ENCODE measurements at places on chromosomes 11 and 22.
A peak's percentile ranks its signal among the peaks of the same experiment; 100 is the strongest.

GRCh38 chr11:41377709-41378394, 81.6 kb downstream of the LRRC4C start:
- DNase-seq: no peak

GRCh38 chr11:102171101-102171500, 60.9 kb downstream of the YAP1 start:
- peak; percentile 87 for DNase-seq

- DNase-seq: no peak
These were observed 1.9 kb downstream of the FBXO7 start for GRCh38 chr22:32476281-32477195.

- DNase-seq: peak; percentile 7
These were observed 22.4 kb downstream of the RTCB start for GRCh38 chr22:32389685-32390084.

GRCh38 chr22:41201141-41201540, 4.0 kb upstream of the L3MBTL2 start:
- DNase-seq: no peak

- DNase-seq: no peak
These were observed 45.0 kb downstream of the IMMP1L start for GRCh38 chr11:31464436-31464835.

GRCh38 chr11:19573666-19574065, 139.0 kb upstream of the NAV2 start:
- DNase-seq: no peak

DNA sequence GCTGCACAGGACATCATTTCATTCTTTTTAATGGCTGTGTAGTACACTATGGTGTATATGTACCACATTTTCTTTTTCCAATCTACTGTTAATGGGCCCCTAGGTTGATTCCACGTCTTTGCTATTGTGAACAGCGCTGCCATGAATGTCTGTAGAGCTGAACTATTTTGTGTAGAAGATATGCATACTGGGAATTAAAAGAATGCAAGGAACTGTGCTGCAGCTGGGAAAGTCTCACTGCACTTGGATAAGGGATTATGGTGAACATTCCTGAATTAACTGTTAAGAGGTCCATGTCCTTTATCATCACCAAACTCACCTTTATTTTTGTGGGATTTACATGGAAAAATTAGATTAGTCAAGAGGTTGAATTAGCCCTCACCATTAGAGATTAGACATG, 224.7 kb downstream of the SNX19 start:
- DNase-seq: no peak

DNA sequence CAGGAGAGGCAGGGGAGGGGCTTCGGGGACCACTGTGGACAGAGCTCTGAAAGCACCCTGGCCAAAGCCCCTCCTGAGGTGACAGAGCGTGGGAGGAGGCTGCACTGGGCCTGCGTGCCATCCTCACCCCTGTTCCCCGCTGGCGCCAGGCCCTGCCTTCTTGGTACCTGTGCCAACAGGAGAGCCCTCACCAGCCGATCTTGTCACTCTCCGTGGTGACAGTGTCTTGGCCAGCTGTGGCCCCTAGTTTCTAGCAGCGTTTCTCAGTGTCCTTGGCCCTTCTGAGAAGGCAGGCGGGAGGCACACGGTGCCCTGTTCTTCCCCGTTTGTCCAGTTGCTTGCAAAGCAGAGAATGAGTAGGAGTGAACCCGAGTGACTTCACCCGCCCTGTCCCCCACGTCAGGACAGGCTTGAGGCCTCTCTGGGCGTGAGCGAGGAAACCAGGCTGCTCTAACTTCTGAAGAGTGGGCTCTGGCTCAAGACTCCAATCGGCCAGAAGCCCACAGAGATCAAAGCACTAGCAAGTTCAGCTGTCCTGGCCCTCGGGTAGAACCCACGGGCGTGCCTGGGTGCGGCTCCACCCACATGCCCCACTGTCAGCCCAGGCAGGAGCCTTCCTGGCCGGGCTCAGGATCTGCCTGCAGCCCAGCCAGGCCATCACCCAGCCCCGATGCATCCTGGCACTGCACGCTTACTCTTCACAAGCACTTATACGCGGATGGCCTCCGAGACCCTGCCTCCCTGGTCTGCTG, 60.2 kb upstream of the EMID1 start:
- DNase-seq: no peak
